ENCODE measurements at places on chromosomes 2 and 18. TPM values are rescaled to one million over a fixed set of nuclear protein-coding genes. Genes with fewer than 3 reads are reported as not detected.

DNA sequence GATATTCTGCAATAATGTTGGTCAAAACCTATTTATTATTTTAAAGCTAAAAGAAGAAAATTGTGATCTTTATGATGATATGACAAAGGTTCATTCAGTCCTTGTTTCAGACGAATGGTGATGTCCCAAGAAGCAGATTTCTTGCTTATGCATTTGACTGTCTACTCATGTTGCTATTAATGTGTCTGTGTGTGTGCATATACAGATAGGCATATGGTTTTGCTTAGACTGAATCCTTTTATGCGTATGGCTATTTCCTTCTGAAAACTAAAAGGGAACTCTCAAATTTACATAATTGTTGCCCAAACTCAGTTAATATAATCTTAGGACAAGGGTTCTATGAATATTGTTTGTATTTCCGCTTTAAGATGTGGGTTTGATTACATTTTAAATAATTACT is 632.3 kb upstream of the SETBP1 start:
- DNase-seq: no peak

GRCh38 chr2:72141032-72141645 is 6.5 kb downstream of the CYP26B1 start:
- no peak for DNase-seq

DNA sequence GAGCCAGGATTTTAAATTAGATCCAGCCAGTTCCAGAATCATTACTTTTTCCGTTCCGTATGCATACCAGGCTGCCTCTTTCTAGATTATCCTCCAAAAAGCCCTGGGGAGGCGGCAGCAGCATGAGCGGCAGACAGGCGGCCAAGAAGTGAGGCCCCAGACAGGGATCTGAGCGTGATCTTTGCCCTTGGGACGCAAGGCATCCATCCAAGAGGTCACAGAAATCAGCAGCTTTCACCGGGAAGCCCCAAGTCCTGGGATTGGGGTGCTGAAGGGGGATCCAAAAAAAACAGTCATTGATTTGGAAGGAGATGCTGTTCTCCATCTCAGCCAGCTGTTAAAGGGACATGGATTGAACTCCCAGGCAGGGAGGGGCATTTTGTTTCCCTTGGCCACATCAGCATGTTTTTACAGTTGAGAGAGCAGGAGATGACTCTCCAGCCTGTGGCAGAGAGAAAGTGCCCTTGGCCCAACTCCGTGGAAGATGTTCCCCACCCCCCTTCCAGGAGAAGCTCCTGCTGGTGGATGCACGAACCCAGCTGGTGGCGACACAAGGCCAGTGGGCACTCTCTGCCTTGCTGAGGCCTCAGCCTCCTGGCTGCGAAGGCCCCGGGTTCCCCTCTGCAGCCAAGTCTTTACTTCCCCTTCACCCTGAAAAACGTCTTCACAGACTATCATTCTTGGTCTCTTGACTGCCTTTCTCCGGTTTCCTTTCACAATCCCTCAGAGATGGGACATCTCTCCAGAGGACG is 265.6 kb downstream of the ANAPC1 start:
- DNase-seq: peak; percentile 93

DNA sequence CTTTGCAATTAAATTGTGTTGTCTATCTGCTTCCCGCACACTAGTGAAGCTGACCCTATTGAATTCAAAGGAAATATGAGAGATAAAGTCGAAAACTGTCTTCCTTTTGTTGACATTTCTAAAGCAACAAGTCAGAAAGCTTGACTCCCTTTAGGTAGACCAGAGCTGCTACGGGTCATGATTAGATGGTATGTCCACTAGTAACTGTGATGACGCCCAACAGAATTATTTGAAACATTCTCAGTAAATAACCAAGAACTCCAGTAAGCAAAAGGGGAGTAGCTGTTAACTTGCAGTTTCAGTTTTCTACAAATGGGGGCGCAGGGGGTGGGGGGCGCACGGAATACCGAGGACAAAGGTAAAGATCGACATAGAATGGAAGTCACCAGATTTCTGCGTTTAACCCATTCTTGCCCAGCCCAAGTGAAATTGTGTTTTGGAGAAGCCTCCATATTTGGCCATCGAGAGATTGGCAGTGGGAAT is 56.4 kb downstream of the CRIM1 start:
- no peak for DNase-seq

DNA sequence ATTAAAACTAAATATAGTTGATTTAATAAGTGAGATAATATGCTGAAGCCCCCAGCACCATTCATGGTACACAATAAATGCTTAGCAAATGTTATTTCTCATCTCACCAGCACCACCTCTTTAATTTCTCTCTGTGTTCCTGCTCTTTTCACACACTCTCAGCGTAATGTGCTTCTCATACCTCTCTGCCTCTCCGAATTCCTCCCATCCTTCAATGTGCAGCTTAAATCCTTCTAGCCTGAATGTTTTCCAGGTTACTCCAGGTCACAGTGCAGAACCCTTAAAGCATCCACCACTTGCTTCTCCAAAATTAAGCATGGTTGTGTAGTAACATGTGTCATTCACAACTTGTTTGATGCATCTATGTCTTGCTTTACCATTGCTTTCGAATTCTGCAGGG is 119.6 kb downstream of the MCFD2 start:
- DNase-seq: no peak

GRCh38 chr2:156958374-156958773 is 299.1 kb upstream of the GALNT5 start:
- DNase-seq: no peak

- no peak for DNase-seq
These were observed 3.7 kb downstream of the PLEK start for GRCh38 chr2:68368654-68369336.

GRCh38 chr2:10356439-10356811 is 53.7 kb downstream of the HPCAL1 start:
- no peak for DNase-seq

- DNase-seq: peak; percentile 80
These were observed 162.1 kb downstream of the SH3RF3 start for GRCh38 chr2:109290887-109291643.

- no peak for DNase-seq
These were observed 39.8 kb upstream of the ASAP2 start for GRCh38 chr2:9166579-9167377.

- DNase-seq: no peak
These were observed 22.8 kb upstream of the RUFY4 start for GRCh38 chr2:218046238-218046637.

DNA sequence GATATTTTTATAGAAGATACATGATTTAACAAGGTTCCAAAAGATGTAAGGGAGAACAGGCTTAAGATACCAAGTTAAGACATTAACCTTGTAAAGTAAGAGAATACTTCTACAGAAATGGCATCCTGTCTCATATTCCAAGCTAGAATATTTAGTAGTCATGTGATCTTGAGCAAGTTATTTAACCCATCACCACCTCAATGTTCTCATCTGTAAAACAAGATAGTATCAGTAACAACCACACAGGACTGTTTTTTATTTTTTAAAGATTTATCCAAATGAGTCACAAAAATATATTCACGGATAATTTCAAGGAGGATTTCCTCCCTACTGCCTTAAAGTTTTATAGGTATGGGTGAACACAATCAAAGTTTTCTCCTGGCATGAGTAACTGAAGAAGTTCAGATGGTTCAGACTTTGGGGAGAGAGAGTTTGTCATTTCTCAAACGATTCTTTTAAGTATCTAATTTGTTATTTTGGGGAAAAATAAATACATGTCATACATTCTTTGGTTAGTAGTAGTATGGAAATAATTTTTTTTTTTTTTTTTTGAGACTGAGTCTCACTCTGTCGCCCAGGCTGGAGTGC is 25.9 kb downstream of the ROCK1 start:
- DNase-seq: no peak

GRCh38 chr2:8549273-8549922 is 132.5 kb upstream of the ID2 start:
- no peak for DNase-seq

GRCh38 chr18:5214583-5215351 is 17.7 kb upstream of the AKAIN1 start:
- DNase-seq: no peak

GRCh38 chr18:37676276-37676675 is 110.7 kb upstream of the CELF4 start:
- DNase-seq: no peak

DNA sequence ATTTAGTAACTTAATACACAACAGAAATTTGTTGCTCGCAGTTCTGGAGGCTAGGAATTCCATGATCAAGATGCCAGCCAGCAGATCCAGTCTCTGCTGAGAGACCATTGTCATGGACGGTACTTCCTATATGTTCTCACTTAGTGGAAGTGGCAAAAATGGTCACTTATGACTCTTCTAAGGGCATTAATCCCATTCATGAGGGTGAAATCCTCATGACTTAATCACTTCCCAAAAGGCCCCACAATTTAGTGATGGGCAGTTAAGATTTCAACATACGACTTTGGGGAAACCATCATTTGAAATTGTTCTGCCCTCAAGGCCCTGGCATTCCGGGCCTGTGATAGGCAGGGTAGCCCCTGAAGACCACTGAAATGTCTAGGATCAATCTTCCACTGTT is 23.0 kb downstream of the BZW1 start:
- DNase-seq: no peak

GRCh38 chr2:66683599-66683998 is 248.7 kb downstream of the MEIS1 start:
- DNase-seq: peak; percentile 42

Gene MAPRE3
- 51.0 TPM for total RNA-seq

Gene RAB1A
- 157 TPM for total RNA-seq

Gene OTOS
- total RNA-seq: not detected

Gene ST6GAL2
- total RNA-seq: 0.66 TPM

Gene MALL
- 8.1 TPM for total RNA-seq

Gene GALM
- 23.0 TPM for total RNA-seq

Gene ADAM23
- 56.0 TPM for total RNA-seq

Gene CD226
- 1.8 TPM for total RNA-seq

Gene ANKRD30B
- total RNA-seq: not detected

Gene COLEC11
- total RNA-seq: 12.5 TPM

Gene B3GNT7
- total RNA-seq: 7.3 TPM

Data from right cardiac atrium (tissue), 5 donors.